Endothelial cell of umbilical vein (primary cell): ENCODE measurements at places on chromosomes 2 and 18. TPM values are rescaled to one million over a fixed set of nuclear protein-coding genes. Genes with fewer than 3 reads are reported as not detected.

- no peak for DNase-seq
Measured at GRCh38 chr2:178912416-178913048, 105.3 kb upstream of the TTN start.

- peak; percentile 69 for DNase-seq
Measured at GRCh38 chr2:218292048-218293014, at the start of gene TMBIM1. TMBIM1 (minus strand) TSS chr2:218292503; CDS start chr2:218282141, 10,362 bp downstream.

GRCh38 chr2:67797801-67798540, 264.8 kb downstream of the C1D start:
- DNase-seq, result peak; percentile 58

- DNase-seq, result no peak
Measured at GRCh38 chr2:233373316-233373715, 19.0 kb downstream of the DGKD start.

Gene ERFE
- total RNA-seq, result 0.46 and 1.2 TPM in 2 replicates
